Panc1 (cell line): ENCODE measurements at places on chromosomes 12 and 14.

DNA sequence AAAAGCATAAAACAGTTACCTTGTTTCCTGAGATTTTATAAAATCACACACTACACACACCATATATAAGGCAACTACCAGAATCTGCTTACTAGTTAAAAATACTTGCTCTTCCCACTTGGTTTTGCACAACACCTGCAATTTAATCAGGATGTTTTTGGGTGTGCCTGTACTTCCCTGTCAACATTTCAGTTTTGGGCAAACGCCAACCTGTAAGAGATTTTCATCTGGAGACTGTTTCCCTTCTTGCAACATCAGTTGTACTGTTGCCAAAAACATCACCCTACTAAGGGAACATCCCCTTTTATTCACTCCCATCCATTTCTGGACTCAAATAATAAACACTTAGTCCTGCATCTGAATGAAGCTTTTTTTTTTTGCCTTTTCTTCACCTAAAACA is 172.3 kb downstream of the DUSP6 start:
- DNase-seq: no peak

GRCh38 chr12:111557271-111558106 is 41.6 kb downstream of the ATXN2 start:
- no peak for DNase-seq

- no peak for DNase-seq
Measured at GRCh38 chr12:62660756-62661155, 194.1 kb downstream of the MON2 start.

DNA sequence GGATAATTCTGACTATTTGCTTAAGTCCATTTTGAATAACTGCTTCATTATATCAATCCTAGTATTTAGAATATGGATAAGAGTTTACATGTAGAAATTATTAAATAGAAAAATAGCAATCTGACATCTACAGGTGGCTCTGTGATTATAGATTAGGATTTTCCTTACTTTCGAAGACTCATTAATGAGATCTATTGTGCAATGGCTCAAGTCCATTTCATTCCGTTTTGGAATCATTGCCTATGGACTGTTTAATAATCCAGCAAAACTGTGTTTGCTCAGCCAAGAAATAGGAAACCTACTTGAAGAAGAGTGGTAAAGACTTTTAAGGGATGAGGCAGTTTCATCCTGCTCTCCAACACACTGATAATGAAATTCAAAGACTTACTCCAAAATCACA is 67.8 kb upstream of the SSTR1 start:
- DNase-seq: no peak

- no peak for DNase-seq
Measured at GRCh38 chr14:94944636-94945258, 174.8 kb upstream of the GSC start.

DNA sequence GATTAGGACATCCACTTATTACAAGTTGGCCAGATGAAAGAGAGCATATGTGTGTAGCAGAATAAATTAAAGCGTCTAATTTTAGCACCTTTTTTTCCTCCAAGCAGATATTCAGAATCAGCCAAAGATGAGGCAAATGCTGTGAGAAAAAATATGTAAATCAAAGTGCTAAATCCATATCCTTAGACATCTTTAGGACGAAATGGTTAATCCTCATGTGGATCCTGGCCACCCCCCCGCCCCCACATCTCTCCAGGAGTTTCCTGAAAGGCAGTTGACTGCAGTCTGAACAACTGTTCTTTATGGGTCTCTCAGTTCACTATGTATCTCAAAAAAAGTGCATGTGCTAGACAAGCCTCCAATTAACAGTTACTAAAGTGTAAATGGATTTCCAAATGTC is 1768.1 kb upstream of the SEL1L start:
- no peak for DNase-seq

DNA sequence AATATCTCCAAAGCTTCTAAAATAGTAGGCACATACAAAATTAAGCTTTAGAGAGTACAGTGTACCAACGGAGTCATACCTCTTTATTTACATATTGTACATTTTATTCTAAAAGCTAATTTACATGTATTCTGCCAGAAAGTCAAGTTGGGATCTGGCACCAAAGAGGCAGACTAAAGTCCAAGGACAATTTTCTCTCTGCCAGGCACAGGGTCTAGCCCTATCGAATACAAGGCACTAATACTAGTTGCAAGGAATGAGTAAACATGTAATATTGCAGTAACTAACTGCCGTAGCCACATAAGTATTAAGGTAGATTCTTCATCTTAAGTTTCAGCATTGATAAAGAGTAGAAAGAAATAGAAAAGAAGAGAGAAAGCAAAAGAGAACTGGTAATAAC is 93.9 kb downstream of the RPS6KA5 start:
- DNase-seq: no peak

GRCh38 chr14:98910061-98910460 is 361.9 kb downstream of the BCL11B start:
- DNase-seq: no peak

DNA sequence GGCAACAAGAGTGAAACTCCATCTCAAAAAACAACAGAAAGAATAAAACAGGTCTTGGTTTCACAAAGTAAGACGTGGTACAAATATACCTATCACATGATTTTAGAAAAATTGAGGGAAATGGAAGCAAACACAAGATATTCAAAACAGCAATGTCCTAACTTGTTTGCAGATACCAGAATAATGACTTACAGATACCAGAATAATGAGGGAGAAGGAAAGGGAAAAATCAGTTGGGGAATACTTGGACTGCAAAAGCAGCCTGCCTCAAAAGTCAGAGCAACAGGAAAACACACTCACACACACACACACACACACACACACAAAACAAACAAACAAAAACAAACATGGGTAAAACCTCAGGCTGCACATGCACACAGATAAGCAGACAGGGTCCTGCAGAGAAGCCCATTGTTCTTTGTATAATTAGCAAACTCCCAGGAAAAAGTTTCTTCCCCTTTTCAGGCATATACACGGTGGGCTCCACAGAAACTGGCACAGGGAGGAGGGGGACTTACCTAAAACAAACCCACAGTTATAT is 65.7 kb upstream of the CAPRIN2 start:
- no peak for DNase-seq

DNA sequence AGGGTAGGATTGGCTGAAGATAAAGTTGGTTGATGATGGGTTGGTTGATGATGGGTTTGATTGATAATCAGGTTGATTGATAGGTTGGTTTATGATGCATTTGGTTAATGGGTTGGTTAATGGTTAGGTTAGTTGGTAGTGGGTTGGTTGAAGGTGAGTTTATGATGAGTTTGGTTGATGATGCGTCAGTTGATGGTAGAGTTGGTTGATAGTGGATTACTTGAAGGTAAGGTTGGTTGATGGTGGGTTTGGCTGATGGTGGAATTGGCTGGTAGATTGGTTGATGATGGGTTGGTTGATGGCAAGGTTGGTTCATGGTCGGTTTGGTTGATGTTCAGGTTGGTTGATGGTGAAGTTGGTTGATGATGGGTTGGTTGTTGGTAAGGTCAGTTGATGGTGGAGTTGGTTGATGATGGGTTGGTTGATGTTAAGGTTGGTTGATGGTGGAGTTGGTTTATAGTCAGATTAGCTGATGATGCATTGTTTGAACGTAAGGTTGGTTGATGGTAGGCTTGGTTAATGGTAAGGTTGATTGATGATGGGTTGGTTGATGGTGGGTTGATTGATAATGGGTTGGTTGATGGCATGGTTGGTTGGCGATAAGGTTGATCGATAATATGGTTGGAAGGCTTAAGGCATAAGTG is 146.4 kb downstream of the ADGRD1 start:
- no peak for DNase-seq

- no peak for DNase-seq
Measured at GRCh38 chr14:78248501-78249090, 78.4 kb downstream of the NRXN3 start.

GRCh38 chr14:50342221-50343078 is 30.3 kb downstream of the DMAC2L start:
- no peak for DNase-seq

GRCh38 chr12:115761784-115762183 is 515.7 kb downstream of the MED13L start:
- no peak for DNase-seq

DNA sequence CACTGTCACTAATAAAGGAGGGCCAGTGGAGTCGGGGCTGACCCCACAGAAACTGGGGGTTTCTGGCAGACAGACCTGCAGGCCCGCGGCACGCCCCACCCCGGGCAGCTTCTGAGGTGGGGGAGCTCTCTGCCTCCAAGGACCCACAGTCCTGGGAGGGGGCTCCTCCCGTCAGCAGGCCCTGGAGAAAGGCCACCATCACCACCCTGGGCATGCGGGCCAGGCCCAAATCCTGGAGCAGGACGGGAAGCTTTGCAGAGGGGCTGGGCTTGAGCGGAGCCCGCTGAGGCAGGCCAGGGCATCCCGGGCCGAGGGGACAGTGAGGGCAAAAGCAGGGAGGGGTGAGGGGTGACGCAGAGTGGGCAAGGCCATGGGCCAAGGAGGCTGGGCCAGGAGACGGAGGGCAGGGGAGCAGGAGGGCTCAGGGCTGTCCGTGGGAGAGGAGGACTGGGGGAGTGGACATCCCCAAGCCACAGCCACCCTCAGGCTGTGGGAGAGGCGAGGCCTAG is 11.1 kb upstream of the GPR132 start:
- DNase-seq: no peak

GRCh38 chr12:113296557-113297213 is 38.2 kb downstream of the SLC8B1 start:
- DNase-seq: no peak

DNA sequence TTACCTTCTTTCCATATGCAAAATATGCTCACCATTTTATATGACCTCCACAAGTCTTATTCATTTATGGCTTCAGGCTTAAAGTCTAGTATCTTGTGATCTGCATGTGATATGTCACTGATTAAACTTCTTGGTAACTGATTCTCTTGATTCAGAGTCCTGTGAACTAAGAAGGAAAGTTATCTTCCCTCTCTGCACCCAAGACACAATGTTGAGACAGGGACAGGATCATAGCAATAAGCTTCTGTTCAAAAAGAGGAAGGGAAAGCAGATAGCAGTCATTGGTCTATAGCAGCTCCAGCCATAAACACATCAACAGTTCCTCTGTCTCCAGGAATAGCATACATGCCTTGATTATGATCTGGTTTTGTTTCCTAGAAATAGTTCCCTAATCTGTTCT is 103.1 kb downstream of the UNC79 start:
- DNase-seq: no peak

DNA sequence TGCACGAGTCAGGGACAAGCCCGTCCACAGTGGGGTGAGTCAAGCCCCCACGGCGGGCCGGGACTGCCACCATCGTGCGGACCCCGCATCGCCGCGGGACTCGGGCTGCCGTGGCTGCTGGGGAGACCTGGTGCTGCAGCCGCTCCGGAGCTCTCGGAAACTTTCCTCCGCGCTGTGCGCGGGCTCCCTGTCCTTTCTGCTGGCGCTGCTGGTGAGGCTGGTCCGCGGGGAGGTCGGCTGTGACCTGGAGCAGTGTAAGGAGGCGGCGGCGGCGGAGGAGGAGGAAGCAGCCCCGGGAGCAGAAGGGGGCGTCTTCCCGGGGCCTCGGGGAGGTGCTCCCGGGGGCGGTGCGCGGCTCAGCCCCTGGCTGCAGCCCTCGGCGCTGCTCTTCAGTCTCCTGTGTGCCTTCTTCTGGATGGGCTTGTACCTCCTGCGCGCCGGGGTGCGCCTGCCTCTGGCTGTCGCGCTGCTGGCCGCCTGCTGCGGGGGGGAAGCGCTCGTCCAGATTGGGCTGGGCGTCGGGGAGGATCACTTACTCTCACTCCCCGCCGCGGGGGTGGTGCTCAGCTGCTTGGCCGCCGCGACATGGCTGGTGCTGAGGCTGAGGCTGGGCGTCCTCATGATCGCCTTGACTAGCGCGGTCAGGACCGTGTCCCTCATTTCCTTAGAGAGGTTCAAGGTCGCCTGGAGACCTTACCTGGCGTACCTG is 1.1 kb downstream of the PDE3A start:
- no peak for DNase-seq

GRCh38 chr12:18837505-18837904 is 99.6 kb downstream of the CAPZA3 start:
- no peak for DNase-seq

DNA sequence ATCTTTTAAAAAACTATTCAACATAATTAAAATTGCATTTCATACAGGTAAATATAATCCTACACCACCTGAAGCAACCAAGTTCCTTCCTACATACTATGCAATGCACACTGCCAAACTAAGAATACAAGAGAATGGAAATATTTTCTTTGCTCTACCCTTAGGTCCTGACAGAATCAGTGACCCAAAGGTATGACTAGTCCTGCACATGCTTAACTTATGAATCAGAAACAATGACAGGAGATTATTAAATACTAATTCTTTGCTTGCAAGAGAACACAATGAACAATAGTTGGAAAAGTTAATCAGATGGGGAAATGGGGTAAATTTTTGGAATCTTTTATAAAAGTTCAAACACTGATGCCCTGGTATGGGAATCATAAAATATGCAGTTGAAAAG is 220.1 kb downstream of the SOX5 start:
- DNase-seq: no peak

DNA sequence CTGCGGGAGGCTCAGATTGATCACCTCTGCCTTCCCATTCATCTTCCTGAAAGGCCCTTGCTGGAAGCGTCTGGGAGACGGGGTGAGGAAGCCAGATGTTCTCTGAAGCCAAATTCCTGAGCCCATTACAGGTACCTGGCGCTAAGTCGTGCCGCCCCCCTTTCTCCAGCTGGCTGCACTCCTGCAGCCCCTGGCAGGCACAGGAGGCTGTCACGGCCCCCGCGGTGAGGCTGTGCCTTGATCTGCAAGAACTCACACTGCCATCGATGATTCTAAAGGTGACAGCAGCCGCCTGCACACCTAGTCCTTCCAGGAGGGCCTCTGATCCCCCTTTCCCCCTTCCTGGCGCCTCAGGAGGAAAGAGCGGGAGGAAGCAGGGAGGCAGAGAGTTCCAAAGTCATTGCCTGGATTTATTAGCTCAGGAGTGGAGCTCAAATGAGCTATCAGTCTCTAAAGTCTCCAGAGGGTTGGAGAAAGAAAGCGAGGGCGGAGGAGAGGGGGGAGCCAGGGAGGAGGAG is 106.9 kb downstream of the RFLNA start:
- no peak for DNase-seq

- DNase-seq: no peak
Measured at GRCh38 chr12:105916760-105917039, 222.1 kb downstream of the NUAK1 start.

GRCh38 chr14:22200977-22201605 is 387.9 kb downstream of the DAD1 start:
- DNase-seq: peak; percentile 27

GRCh38 chr12:88693837-88694445 is 113.7 kb upstream of the KITLG start:
- DNase-seq: no peak

- no peak for DNase-seq
Measured at GRCh38 chr12:88982694-88983093, 369.6 kb downstream of the DUSP6 start.

DNA sequence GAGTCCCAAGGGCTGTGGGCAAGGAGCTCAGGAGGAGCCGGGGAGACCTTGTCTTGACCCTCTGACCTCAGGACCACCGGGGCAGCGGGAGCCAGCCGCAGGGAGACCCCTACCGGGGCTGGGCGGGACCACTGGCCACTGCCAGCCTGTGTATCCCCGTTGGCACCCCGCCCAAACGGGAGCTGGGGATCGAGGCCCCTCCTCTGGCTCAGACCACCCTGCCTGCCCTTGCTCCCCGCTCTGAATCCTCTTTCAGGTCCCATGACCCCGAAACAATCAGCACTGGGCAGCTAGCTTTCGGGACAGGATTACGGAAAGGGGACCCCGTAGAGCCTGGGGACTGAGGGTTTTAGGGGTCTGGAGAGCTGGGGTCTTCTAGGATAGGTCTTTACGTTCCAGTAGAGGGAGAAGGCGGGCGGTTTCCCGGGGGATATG is 1.3 kb downstream of the GLI1 start:
- DNase-seq: no peak
